ENCODE measurements at places on chromosomes 5 and 9. TPM values are rescaled to one million over a fixed set of nuclear protein-coding genes. Genes with fewer than 3 reads are reported as not detected.

Gene PAX5
- not detected for polyA plus RNA-seq

Gene C9orf153
- not detected for polyA plus RNA-seq

DNA sequence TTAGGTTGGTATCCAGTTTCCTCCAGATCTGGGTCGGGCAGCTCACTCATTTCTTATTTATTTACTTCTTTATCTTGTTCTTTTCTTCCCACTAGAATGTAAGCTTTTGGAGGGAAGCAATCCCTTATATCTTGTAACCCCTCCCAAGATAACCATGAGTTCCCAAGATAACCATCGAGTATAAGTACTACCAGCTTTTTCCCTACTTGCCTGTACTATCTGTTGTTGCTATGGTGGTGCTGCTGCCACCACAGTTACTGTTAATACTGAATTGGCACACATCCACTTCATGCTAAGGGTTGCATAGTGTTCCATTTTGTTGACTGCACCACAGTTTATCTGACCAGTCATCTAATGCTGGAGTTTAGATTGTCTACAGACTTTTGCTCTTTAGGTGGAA lies 19.9 kb downstream of the NUP214 start:
- DNase-seq: no peak

Gene AK8
- polyA plus RNA-seq: 3.3 TPM

- no peak for DNase-seq
These were observed 155.9 kb downstream of the ERCC6L2 start for GRCh38 chr9:96031366-96031824.

- no peak for DNase-seq
These were observed 88.6 kb downstream of the KCNN2 start for GRCh38 chr5:114450437-114450836.
